NCI-H1930 (cell line): ENCODE measurements at places on chromosomes 4 and X.

DNA sequence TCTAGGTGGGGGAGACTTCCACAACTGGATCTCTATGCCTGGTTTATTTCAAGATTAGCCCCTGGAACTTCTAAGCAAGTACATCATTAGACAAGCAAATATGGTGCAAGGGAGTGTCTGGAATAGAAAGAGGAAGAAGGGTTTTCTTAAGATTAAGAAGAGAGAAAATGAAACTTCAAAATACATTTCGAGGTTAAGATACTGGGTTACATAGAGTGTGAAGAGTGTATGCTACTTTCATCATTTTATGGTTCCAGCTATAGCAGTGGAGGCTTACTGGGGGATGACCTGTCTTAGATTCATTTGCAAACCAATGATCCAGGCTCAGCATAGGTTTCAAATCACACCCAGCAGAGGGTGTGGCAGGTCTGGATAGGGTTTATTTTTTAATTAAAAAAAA is 144.4 kb upstream of the GATB start:
- DNase-seq: no peak

- DNase-seq: no peak
Measured at GRCh38 chrX:40818236-40818635, 82.9 kb upstream of the MED14 start.

- no peak for DNase-seq
Measured at GRCh38 chrX:106802063-106802387, 448 bp upstream of the TBC1D8B start.

- DNase-seq: no peak
Measured at GRCh38 chrX:71151366-71151765, 6.7 kb downstream of the NLGN3 start.

DNA sequence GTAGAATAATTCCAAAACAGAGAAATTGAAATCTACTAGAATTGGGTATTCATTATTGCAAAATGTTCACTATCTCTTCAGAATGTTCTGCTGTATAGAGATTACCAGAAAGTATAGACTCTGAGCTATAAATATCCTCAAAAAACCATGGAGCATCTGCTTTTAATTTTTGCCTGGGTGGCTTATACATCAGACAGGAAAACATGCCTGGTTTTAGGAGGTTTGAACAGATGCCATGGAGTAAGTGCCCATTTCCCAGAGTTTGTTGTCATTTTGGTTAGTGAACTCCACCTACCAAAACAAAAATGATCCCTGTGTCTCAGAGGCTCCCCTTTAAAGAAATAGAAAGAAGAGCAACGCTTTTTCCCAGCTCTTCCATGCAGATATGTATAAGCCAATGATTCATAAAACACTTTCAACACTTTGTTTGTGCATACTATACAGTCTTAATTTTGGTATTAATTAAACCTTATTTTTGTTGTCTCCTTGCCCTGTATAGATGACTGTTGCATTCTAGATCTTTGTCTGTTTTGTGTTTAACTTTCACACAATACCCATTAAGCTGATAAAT is 68.7 kb downstream of the MEPE start:
- no peak for DNase-seq

GRCh38 chrX:149937871-149938426 is 342 bp downstream of the EOLA2 start:
- DNase-seq: no peak

DNA sequence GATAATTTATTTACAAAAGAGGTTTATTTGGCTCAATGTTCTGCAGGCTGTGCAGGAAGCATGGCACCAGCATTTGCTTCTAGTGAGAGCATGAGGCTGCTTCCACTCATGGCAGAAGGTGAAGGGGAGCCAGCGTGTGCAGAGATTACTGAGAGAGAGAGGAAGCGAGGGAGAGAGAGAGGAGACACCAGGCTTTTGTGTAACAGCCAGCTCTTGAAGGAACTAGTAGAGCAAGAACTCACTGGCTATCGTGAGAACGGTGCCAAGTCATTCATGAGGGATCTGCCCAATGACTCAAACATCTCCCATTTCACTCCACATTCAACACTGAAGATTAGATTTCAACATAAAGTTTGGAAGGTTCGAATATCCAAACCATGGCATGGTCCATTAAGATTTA is 12.7 kb downstream of the GUCY1A1 start:
- DNase-seq: no peak

DNA sequence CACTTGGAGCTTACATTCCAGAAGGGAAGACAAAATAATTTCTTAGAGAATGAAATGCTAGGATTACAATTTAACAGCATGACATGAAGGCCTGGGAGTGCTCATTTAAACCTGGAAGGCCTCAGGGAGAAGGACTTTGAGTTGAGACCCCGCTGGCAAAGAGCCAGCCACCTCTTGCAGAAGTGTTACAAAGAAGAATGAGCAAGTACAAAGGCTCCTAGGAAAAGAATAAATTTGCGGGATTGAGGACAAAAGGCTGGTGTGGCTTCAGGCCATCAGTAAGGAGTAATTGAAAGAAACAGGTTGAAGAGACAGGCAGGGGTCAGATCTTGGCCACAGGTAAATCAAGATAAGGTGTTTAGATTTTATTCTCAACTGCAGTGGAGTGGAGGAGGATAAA is 3.1 kb upstream of the ELOVL6 start:
- DNase-seq: no peak

GRCh38 chrX:17030092-17030491 is 83.6 kb downstream of the REPS2 start:
- DNase-seq: peak; percentile 43

- DNase-seq: no peak
Measured at GRCh38 chr4:19880206-19880605, 371.5 kb upstream of the SLIT2 start.

DNA sequence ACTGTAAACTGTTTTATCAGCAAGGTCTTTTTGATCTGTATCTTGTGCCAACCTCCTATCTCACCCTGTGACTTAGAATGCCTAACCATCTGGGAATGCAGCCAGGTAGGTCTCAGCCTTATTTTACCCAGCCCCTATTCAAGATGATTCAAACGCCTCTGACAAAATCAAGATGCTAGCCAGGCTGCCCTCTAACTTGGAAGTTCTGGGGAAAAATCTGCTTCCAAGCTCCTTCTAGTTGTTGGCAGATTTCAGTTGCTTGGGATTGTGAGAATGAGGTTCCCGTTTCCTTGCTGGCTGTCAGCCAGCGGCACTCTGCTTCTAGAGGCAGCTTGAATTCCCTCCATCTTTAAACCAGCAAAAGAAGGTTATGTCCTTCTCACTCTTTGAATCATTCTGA is 34.7 kb downstream of the LUZP4 start:
- no peak for DNase-seq

DNA sequence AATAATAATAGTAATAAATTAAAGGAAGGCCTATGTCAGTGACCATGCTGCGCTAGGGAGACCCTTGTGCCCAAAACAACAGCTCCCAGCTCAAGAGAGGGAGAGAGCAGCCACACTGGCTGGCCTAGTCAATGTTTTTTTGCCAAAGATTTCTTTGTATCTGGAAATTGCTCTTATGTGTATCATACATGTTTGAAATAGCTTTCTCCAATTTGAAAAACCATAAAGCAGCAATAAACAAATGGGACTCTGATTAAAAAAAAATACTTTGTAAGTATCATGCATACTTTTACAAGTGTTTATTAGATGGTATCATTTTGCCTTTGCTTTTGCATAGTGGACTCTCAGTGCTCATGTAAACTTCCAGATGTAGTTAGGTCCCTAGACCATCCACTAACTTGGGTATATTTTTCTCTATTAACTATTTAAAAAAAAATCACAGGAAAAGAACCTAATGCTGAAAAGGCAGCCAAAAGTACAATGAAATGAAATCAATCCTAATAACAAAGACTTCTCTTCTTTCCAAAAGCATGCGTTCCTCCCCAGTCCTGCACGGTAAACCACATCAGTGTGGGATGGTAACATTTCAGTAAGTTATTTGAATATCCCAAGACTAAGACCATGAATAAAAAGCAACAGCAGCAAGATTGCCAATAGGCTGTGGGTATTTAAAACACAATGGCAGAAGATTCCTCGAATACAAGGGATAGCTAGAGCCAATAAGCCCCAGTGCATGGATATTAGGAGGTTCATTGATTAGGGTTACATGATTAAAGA is 117.6 kb downstream of the PALLD start:
- DNase-seq: no peak

- DNase-seq: no peak
Measured at GRCh38 chrX:11867610-11868345, 109.7 kb downstream of the MSL3 start.

DNA sequence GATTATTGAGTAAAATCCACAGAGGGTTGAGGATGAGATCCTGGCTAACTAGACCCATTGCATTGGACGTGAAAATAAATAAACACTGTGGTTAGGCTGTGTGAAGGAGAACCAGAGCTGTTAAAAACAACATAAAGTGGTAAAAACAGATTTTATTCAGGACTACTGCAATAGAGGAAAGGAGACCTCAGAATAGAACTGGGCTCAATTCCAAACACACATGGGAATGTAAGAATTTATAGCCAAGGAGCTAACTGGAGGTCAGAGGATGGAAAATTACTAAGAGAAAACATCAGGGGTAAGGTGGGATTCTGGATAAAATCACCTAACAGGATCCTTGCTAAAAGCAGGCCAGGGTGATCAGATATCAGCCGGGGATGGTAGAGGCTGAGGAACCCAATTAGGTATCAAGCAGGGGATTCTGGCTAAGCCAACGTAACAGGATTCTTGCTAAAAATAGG is 112.4 kb downstream of the RNF150 start:
- no peak for DNase-seq

DNA sequence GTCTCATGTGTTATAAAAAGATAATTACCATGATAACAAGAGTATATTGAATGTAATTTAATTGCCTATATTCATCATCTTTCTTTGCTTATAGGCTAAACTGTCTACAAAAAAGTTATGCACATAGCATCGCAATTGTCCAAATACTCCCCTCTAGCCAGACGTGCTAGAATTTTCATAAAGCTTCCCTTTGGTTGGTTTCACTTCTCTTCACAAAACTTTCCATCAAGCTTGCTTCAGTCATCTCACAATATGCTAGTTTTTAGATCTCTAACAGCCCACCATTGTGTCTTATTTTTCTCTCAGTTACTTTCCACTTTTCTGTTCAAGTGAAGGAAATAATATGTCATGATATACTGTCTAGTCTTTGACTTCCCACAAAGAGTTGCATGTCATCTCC is 448.3 kb upstream of the SPANXN1 start:
- DNase-seq: no peak

- no peak for DNase-seq
Measured at GRCh38 chr4:53189011-53189410, 176.8 kb downstream of the SCFD2 start.

GRCh38 chr4:89303814-89304388 is 3.7 kb downstream of the GPRIN3 start:
- DNase-seq: no peak

DNA sequence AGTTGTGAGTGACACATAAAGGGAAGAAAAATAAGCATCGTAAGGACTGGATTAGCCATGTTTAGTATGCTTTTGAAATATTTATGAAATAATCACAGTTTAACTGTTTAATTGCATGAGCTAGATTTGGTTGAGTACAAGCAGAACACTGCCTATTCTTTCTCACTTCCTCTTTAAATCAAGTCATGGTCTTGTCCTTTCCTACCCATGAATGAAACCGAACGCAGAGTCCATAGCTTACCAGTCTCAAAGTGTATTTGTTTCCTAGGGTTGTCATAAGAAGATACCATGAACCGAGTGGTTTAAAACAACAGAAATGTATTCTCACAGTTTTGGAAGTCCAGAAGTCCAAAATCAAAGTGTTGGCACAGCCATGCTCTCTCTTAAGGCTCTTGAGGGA is 684.0 kb upstream of the MAGEB2 start:
- DNase-seq: no peak

GRCh38 chrX:40531056-40531826 is 49.5 kb upstream of the ATP6AP2 start:
- no peak for DNase-seq

DNA sequence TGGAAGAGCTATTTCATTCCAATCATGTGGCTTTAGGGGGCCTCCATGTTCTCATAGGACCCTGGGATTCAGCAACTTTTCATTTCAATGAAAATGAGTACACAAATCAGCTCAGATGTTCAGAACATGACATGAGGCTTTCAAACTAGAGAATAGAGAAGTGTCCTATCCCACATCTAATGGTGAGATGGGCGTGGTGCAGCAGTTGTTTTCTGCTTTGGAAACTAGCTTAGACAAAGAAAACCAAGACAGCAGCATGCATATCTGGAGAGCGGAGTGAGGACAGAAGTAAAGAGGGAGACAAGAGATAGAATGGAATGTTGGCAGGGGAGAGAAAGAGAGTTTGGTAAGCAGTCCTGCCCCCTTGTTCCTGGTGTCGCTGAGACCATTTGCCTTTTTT is 1009.1 kb upstream of the IGFBP7 start:
- DNase-seq: no peak

- DNase-seq: no peak
Measured at GRCh38 chr4:151865744-151866591, 105.2 kb upstream of the GATB start.

DNA sequence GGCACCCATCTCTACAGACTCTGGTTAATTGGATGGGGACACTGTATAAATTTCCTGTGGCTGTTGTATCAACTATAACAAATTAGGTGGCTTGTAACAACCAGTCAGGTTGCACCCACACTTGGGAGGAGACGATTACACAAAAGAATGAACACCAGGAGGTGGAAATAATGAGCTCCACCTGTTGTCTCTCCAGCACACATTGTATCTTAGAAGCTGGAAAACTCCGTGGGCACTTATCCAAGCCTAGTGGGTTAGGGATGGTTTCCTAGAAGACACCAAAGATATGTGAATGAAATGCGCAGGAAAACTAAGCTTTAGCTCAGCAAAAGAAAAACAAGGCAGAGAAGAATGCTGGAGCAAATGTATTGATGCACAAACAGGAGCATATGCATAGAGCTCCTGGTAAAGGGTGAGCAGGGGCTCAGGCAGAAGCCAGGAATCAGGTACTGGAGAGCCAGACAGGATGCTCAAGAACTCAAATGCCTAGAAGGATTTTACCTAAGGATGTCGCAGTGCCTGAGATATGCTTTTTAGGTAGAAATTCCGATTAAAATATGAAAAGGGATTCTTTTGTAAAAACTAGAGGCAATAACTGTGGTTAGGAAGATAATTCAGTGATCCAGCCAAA is 111.7 kb downstream of the GALNTL6 start:
- DNase-seq: no peak

GRCh38 chr4:175447016-175447415 is 365.0 kb downstream of the GPM6A start:
- no peak for DNase-seq

GRCh38 chr4:27789773-27790172 is 929.1 kb downstream of the STIM2 start:
- no peak for DNase-seq

- DNase-seq: no peak
Measured at GRCh38 chr4:26050212-26050643, 136.2 kb downstream of the SMIM20 start.

- DNase-seq: no peak
Measured at GRCh38 chr4:38684271-38684670, 20.3 kb downstream of the KLF3 start.

DNA sequence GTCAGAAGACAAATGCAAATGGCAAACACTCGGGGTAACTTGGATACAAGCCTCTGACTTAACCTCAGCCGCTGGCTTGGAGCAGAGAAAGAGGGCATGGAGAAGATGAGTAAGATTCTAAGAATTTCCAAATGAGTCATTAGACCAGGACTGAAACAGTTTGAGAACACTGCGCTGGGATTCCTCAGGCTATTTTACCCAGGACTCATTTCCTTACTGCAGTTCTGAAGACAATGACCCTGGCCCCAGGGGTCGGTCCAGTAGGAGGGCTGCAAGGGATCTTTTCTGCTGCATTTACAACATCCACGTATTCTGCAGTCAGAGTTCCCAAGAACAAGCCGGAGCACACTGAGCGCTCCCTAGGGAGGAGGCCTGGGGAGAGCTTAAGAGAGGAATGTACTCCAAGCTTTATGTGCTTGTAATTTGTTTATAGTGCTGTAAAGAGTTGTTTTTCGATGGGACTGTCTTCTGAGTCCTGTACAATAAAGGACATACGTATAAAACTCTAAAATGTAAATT is 27.3 kb upstream of the SORBS2 start:
- DNase-seq: no peak
